CD4-positive, alpha-beta T cell (primary cell): ENCODE measurements at places on chromosomes 11 and 22.

- DNase-seq: no peak
Measured at GRCh38 chr11:46850829-46851380, 4.8 kb upstream of the CKAP5 start.

- DNase-seq: no peak
Measured at GRCh38 chr11:107218123-107219013, 200.1 kb upstream of the GUCY1A2 start.

- no peak for DNase-seq
Measured at GRCh38 chr11:15968461-15969130, 387.8 kb downstream of the SOX6 start.

GRCh38 chr11:235997-236773 lies at the start of gene SIRT3:
Gene SIRT3 (minus strand): TSS chr11:236342. CDS start chr11:236328, 14 bp downstream.
- peak; percentile 86 for DNase-seq

DNA sequence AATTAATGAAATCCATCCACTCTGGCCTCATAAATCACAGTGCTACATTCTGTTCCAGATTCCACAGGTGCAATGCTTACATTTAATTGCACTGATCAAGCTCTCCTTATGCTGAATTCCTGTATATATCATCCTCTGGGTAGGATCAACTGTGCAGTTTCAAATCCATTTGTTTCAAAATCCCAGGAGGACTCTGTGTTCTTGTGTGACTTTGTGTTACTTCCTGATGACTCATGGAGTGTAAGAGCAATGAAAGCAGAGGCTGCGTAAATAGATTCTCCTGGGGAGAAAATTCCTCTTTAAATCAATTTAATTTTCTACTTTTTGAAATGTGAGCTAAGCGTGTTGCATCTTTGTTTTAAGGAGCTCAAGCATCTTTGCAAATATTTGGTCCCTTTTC lies 752.7 kb downstream of the METTL15 start:
- no peak for DNase-seq

DNA sequence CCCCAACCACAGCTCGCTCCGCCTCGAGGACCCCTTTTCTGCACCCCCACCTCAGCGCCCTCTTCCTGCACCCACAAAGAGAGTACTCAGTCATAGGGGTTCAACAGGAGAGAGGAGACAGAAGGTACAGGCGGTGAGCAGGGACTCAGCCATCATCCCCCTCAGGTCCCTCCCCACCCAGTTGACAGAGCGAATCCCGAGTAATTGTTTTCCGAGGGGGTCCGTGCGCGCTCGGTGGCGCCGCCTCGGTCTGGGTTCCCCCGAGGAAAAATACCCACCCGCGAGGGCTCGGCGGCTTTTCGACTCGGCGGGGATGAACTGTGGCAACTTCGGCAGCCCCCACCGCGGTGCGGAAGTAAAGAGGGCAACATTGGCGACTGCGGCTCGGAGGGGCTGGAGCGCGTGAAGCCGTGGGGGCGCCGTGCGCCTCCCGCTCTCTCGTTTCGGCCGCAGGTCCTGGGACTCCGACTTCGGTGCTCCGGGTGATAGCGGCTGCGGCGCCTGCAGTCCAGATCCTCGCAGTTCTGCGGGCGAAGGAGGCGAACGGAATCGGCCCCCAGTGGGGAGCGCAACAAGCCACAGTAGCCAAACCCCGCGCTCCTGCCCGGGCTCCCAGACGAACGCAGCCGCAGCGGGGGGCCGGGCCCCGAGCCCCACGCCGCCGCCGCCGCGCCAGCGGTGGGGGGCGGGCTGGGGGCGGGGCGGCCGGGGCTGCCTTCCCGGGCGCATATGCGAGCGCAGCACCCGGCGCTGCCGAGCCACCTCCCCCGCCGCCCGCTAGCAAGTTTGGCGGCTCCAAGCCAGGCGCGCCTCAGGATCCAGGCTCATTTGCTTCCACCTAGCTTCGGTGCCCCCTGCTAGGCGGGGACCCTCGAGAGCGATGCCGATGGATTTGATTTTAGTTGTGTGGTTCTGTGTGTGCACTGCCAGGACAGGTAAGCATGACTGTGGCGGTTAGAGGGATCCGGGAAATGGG lies at the start of gene NELL1:
NELL1 (plus strand) TSS at position 743 of the 976 bp plus-strand sequence.
- DNase-seq: no peak

- no peak for DNase-seq
Measured at GRCh38 chr11:93225662-93226061, 27.9 kb upstream of the SLC36A4 start.

DNA sequence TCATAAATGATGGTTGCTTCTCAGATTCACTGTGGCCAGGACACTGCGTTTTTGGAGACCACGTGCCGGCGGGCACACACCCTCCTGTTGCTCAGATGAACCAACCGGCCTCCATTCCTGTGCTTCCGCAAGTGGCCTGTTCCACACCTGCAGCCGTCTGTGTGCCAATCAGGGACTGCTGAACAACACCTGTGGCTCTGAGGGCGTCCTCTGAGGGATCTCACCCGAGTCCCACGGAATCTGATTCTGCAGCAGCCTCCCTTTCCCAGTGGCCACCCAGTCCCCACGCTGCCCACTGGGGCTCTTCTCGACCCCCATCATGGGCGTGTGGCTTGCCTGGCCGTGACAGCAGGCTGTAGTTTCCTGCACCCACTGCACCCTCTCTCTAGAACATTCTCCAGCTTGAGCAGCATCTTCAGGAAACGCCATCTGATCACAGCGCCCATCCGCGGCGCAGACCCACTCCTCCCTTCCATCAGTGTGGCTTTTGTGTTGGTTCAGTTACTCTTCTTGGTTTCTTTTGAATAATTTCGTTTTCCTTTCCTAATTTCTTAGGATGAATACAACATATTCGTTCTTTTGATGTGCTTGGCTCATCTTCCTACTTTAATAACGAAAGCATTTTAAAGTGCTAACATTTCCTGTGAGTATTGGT lies 100.3 kb upstream of the SLC22A12 start:
- DNase-seq: no peak
